ENCODE measurements at places on chromosomes 5 and 9.
A peak's percentile ranks its signal among the peaks of the same experiment; 100 is the strongest.

GRCh38 chr5:33340195-33340594, 100.6 kb upstream of the TARS1 start:
- DNase-seq: no peak

GRCh38 chr5:100574716-100575115, 39.5 kb downstream of the FAM174A start:
- no peak for DNase-seq

GRCh38 chr5:102975045-102975444, 144.9 kb downstream of the GIN1 start:
- DNase-seq: peak; percentile 54

GRCh38 chr9:136024696-136025316, 63.6 kb upstream of the UBAC1 start:
- DNase-seq: no peak

GRCh38 chr9:129646654-129647053, 4.7 kb upstream of the ASB6 start:
- no peak for DNase-seq

DNA sequence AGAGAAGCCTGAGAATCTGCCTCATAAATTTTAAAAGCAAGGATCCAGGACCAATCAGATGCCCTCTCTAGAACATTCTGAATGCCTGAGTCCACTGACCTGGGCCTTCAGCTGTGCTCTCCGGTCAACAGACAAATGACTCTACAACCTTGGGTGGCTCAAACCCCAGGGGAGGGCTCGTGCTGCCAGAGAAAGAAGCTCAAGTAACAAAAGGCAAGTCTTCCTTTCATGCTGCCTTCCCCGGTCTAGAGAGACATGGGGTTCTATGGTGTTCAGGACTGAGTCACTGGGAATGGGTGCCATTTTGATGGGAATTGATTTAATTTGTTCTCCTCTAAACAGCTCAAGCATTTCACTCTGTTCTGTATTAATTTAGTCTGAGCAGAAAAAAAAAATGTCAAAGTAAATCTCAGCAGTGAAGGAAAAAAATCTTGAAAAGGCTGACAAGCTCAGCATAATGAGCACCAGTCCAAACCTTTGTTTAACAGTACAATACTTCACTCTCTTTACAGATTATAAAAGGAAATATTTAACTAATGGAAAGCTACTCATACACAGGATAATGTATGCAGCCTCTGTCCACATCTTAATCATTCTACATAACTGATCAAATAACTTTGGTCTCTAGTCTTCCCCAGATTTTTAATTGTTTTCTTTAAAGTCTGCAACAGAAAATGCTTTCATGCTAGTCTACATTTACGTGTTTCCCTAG, 191.0 kb downstream of the GLIS3 start:
- peak; percentile 52 for DNase-seq
